ENCODE measurements at places on chromosomes 1 and 21. TPM values are rescaled to one million over a fixed set of nuclear protein-coding genes. Genes with fewer than 3 reads are reported as not detected.

The CD1B gene
- total RNA-seq = not detected

The NUDT4B gene
- total RNA-seq = 40.1 TPM

The OBSCN gene
- total RNA-seq = 0.49 TPM

The FAM151A gene
- not detected for total RNA-seq

The S100A8 gene
- total RNA-seq = not detected

The EPHA2 gene
- 145 TPM for total RNA-seq

The STUM gene
- not detected for total RNA-seq

The ETV3L gene
- not detected for total RNA-seq

The UBE2U gene
- total RNA-seq = not detected

The CACHD1 gene
- 9.2 TPM for total RNA-seq

The KIF26B gene
- 0.15 TPM for total RNA-seq

The BCL2L15 gene
- total RNA-seq = 0.07 TPM

The HOOK1 gene
- not detected for total RNA-seq

The RAB3GAP2 gene
- 17.6 TPM for total RNA-seq

The VASH2 gene
- total RNA-seq = under 0.01 TPM

The FCAMR gene
- not detected for total RNA-seq

The ERG gene
- 65.4 TPM for total RNA-seq

The WNT4 gene
- not detected for total RNA-seq

The KCNJ9 gene
- total RNA-seq = not detected

All from mammary microvascular endothelial cell (primary cell).